HuH-7 (cell line): ENCODE measurements at places on chromosomes 3 and 15.

DNA sequence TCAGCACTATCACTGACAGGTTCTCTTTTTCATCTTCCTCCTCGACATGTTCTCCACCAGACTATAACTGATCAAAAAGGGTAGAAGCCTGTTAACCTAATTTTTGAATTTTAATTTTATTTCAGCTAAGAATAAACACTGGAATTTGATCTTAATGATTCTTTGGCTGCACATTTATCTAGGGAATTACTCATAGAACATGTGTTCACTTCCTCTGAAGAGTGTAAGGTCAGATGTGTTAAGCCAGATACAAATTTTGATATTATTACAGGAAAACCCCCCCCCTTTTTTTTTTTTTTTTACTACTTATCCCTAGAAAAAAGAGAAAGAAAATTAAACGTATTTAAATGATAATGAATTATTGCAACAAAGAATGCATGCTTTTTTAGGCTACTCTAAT, 15.0 kb downstream of the DCBLD2 start:
- no peak for DNase-seq

- no peak for DNase-seq
These were observed 42.7 kb upstream of the PPP2R3A start for GRCh38 chr3:135922903-135923250.

DNA sequence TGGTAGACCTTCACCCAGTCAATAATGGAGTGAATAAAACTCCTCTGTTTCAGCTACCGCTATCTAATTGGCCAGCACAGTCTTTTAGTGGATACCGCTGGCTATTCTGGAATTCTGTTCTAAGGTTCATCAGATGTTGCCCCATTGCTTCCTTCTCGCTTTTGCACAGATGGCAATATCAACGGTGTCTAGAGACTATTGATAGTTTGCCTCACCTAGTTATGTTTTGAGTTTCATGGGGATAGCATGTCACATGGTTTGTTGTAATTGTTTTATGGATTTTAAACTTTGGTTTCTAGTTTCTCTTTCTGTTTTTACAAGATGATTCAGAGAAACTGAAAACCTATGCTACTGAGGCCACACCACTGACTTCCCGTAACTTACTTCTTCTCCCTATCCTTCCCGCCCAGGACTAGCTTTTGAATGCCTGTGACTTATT, 2.0 kb downstream of the XRN1 start:
- no peak for DNase-seq

- no peak for DNase-seq
These were observed 92.3 kb downstream of the ATP10A start for GRCh38 chr15:25770618-25771337.

GRCh38 chr3:15331072-15331605, 1.2 kb downstream of the SH3BP5 start:
- DNase-seq = no peak

DNA sequence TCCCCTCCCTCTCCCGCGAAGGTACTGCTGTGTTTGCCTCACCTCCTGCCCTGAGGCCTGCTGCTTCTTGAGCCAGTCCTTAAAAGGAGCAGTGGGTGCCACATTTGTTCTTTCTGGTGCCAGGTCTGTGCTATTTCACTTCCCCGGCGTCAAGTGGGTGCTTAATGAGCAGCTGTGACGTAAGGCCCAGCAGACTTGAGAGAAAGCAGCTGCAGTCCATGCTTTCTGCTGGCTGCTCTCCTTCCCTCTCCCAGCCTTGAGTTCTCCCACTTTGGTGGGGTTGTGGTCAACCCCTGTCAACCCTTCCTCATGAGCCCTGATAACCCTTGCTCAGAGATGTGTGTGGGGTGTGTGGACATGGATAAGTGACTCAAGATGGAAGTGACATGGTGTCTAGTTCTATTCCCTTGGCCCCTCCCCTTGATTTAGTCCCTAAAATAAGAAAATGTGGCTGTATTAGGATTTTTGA, 6.9 kb downstream of the INAFM2 start:
- no peak for DNase-seq

- no peak for DNase-seq
These were observed 27.9 kb downstream of the GTPBP8 start for GRCh38 chr3:113018536-113019181.
